Jurkat, Clone E6-1 (cell line): ENCODE measurements at places on chromosomes 6 and 20.

- no peak for DNase-seq
These were observed 157.1 kb downstream of the AKAP7 start for GRCh38 chr6:131292145-131292938.

GRCh38 chr20:775679-776135 lies 7.4 kb upstream of the SLC52A3 start:
- no peak for DNase-seq

DNA sequence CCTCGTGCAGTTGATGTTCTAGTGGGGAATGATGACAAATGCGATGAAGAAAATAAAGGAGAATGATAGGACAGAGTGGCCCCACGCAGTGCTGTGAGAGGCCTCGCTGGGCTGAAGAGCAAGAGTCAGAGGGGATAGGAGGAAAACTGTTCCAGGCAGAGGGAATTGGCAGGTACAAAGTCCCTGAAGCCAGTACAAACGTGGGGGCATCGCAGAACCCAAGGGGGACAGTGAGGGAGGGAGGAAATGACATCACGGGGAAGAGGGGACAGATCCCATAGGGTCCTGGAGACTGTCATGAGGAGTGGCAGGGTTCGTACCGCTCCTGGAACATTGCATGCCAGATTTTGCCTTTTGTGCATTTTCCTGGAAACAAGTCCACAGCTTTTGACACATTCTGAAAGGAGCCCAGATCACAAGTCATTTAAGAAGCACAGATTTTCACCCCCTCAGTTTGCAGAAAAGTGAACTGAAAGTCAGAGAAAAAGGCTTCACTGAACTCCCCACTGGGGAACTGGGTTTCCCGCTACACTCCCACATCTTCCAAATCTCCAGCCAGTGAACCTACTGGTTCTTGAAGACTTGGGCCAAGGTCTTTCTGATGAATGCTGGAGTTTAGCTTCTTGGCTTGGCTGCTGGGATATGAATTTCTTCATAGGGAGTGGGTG lies 77.0 kb downstream of the SULF2 start:
- no peak for DNase-seq

- DNase-seq = no peak
These were observed 130.0 kb downstream of the DLL1 start for GRCh38 chr6:170160628-170161611.
